HFF-Myc (cell line): ENCODE measurements at places on chromosomes 1 and 21.

- no peak for DNase-seq
These were observed 57.5 kb upstream of the RBM15 start for GRCh38 chr1:110281363-110282290.

DNA sequence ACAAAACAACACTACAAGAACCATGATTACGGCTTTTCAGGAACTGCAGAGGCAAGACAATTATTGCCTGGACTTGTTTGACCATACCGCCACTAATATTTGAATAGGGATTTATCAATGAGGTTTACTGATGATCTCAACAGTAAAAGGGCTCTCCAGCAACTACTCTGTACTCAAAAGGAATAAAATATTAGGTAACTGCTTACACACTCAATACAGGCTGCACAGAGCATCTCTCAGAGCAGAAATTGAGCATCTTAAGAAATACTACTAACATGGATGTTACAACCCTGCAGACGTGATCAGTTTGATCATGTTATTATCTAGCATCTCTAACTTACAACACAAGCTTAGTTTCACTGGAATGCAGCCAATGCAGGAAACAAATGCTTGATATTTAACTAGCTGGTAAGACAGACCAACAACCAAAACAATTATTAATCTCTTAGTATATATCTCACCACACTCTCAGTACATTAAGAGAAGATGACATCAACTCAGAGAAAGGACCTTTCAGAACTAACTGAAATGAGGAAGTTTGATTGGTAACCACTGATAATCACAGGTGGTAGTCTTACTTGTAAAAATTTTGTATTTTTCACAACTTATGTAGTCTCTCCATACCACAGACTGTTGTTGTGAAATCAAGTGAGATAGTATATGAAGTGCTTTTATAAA is 52.2 kb downstream of the PUM1 start:
- DNase-seq, result no peak

DNA sequence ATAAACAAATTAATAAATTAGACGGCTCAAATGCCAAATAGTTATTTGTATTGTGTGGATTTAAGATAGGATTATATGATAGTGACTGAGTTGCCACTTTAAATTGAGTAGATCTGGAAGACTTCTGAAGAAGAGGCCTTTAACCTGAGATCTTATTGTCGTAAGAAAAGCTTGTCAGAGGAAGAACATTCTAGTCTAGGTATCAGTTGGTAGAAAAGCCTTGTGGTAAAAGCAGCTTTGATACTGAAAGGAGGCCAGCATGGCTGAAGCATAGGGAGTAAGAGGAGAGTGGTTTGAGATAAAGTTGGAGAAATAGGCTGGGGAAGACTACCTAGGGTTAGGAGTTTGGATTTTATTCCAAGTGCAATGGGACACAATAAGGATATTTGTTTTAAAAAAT is 29.1 kb downstream of the SLC30A7 start:
- DNase-seq, result no peak

- DNase-seq, result no peak
These were observed 11.2 kb upstream of the HOOK1 start for GRCh38 chr1:59803458-59804038.

DNA sequence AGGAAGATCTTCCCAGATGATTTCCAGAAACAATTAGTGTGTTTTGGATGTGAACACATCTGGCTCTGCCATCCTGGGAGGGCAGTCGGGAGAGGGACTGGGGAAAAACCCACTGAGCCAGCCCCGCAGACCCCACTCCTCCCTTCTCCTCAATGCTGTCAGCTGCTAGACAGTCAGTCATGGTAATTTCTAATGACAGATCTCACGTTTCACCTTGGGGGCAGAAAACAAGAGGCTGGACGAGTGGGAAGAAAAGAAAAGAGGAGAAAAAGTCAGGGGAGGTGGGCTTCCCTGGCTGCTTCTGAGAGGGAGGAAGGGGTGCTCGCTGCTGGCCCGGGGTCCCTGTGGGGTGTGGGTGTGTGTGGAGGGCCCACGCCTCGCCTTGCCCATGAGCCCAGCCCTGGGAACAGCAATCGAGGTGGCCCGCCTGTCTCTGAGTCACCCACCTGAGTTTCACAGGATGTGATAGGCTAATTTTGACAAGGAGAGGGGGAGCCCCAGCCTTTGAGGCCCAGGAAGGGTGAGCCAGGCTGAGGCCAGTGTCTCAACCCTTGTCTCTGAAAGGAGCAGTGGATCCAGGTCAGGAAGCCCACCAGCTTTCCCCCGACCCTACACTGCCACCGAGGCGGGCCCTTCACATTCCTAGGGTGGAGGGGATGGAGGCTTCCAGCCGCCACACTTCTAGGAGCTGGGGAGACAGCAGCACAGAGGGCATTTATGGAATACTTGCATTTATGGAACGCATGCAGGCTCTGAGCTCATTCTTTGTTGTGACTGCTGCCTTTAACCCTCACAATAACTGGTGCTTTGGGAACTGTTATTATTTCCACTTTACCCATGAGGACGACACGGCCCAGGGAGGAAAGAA is 49.1 kb upstream of the IFNLR1 start:
- no peak for DNase-seq

DNA sequence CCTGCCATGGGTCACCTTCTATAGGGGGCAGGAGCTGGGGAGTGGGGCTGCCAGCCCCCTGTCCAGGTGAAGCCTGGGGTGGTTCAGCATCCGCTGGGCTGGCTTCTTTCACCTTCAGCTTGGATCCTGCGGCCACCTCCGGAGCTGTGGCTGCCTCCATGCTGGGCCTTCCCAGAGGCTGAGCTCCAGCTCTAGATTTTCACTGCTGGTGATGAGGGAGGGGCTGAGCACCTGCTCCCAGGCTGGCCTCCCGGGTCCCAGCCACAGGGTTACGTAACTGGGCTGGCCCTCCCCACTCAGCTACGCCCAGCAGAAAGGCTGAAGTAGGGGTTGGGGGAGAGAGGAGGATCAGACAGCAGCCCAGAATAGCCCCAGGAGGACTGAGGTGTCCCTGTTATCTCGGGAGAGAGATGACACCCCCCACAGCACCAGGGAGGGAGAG is at the start of gene MYBPHL:
MYBPHL (minus strand) TSS at position 180 of the 442 bp plus-strand sequence; CDS start at position 160, 20 bp downstream.
- no peak for DNase-seq

- DNase-seq, result no peak
These were observed 219.1 kb upstream of the ZC3H12A start for GRCh38 chr1:37255136-37255795.

GRCh38 chr1:246067432-246068216 is 439.5 kb downstream of the SMYD3 start:
- DNase-seq, result peak; percentile 44

DNA sequence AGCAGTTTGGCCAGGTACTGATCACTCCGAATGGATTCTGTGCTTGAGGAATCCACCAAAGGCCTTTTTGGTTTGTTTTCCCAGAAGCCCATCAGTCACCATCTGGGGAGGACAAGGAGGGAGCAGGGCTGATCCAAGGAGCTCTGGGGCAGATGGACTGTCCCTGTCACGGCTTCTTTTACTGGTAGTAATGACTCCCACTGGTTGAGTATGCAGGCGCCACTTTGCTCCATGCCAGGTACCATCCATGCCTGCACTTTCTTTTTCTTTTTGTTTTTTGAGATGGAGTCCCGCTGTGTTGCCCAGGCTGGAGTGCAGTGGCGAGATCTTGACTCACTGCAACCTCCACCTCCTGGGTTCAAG is 101.7 kb downstream of the UBIAD1 start:
- no peak for DNase-seq

- DNase-seq, result no peak
These were observed 23.7 kb downstream of the SNX27 start for GRCh38 chr1:151635479-151636072.

DNA sequence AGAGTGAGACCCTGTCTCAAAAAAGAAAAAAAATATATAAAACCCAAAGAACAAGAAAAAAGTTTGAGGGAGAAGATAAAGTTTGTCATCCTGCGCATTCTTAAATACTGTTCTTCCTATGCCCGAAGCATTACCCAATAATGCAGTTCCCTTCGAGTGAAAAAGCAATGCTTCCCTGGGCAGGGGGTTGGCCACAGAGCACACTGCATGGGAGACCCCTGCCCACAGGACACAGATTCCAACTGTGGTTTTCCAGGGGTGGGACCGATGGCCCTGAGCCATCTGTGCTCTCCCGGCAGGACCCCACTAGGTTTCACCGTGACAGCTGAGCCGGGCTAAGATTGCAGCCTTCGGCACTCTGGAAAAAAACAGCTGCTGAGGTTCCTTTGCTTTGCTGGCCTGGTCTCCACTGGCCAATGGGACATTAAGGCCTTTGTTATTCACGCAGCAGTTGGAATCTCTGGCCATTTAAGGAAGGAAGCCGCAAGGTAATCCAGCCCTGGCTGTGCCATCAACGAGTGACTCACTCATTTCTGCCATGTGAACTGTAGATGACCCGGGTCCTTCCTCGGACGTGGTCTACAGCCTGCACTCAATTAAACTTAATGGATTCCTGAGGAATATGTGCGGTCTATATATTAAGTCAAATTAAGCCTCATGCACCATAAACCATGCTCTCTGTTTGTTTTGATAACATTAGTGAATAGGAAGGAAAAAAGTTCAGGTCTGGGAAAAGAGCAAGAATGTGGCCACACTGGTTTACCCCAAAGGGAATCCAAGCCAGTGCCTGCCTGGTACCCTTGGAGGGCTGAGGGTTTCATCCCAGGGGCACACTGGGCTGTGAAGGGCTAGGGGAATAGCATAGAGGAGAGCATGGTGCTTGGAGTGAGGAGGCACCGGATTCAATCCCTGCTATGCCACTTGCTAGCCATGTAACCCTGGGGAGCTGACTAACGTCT is 163.2 kb downstream of the ZBTB18 start:
- DNase-seq, result peak; percentile 99

DNA sequence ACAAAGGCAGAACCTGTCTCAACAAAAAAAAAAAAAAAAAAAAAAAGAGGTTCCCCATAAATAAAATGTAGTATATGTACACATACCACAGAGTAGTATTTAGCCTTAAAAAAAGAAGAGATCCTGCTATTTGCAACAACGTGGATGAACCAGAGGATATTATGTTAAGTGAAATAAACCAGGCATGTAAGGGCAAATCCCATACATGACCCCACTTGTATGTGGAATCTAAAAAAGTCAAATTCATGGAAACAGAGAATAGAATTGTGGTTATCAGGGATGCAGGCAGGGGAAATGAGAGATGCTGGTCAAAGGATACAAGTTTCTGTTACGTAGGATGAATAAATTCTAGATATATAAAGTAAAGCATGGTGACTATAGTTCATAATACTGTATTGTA is 16.7 kb downstream of the SLC44A3 start:
- DNase-seq, result no peak

- DNase-seq, result no peak
These were observed 515.6 kb downstream of the LMO4 start for GRCh38 chr1:87844251-87844650.

- DNase-seq, result no peak
These were observed 59.9 kb downstream of the LRRC8C start for GRCh38 chr1:89692601-89693521.

DNA sequence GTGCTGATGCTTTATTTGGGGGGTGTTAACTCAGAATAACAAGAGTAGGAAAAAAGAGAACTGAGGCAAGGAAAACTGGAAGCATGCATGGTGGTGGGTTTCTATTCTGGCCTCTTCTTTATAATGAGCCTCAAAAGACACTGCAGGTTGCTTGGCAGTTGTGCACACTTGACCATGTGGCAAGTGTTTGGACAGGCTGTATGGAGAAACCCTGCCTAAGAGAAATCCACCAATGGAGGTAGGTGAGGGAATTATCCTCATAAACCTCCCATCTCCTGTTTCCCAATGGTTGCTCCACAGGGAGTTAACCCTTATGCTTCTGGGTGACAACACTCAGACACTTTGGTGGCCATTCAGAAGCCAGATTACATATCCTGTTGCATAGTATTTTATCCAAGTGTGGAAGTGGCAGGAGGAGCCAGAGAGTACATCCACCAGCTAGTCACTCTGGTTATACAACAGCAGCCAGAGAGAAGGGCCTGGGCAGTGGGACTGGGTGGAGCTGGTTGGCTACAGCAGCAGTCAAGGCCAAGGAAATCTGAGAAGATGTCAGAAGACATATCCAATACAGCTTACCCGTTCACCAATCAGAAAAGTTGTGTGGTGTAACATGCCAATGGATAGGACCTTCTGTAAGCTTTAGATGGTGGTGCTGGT is 16.4 kb upstream of the VASH2 start:
- no peak for DNase-seq

DNA sequence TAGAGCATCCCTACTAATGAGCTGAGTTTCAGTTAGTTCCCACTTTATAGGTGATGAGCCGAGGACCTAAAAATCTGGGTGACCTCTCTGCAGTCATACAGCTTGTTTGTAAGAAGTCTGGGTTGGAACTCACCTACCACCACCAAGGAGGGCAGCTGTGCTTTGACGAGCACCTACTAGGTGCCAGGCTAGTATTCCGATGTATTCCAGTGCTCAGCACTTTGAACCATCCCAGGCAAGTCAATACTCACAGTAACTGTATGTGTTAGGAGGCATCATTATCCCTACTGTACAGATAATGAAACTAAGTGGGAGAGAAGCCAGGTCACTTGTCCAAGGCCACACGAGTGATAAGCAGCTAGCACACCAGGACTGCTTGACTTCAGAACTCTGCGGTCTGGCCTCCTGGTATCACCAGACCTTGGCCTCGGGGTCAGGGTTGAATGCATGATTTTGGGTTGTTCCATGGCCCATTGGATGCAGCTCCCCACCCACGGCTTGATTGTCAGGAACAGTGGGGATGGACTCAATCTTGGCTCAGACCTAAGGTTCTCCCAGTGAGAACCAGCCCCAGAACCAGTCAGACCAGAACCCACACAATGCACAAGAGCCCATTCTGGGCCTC is 20.7 kb downstream of the ECE1 start:
- DNase-seq, result no peak

GRCh38 chr1:3778590-3779264 is 6.2 kb downstream of the SMIM1 start:
- DNase-seq, result no peak

DNA sequence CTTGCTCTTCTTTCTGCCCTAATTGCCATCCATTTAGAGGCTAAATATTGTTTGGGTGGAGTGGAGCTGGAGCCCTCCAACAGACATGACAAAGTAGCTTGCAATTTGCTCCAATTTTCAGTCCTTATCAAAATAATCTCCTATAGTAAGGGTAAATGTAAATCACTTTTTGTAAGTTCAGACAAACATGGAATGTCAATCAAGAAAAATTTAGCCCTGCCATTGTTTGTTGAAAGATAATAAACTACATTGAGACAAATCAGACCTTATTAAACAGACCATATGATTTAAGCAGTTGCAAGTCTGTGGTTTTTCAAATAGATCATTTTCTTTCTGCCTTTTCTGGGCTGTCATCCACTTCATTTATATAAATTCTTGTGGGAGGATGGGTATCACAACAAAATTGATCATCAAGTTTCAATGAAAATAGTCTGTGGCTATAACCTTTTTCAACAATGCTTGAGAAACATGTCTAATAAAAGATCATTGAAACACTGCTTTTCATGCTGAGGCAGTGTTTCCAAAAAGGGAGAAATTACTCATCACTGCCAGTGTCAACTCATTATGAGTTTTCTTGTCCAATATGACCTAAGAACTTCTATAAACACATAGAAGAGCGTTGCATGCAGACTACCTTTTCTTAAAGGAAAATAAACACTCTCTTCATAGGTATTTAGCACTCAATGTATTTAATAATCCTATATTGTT is 1152.0 kb upstream of the B3GALT2 start:
- DNase-seq, result no peak

GRCh38 chr1:30868833-30869435 is 39.6 kb downstream of the SDC3 start:
- no peak for DNase-seq
